Mammary epithelial cell (primary cell): ENCODE measurements at places on chromosomes 1 and 21. TPM values are rescaled to one million over a fixed set of nuclear protein-coding genes. Genes with fewer than 3 reads are reported as not detected.

The DNASE2B gene
- total RNA-seq, result not detected

The PFKL gene
- 98.4 and 142 TPM in 2 replicates for total RNA-seq

The TEDDM1 gene
- total RNA-seq, result not detected in 2 replicates

The ZNF593OS gene
- 0.50 TPM for total RNA-seq

The RPE65 gene
- total RNA-seq, result not detected in 2 replicates

The CD84 gene
- not detected for total RNA-seq

The GPR157 gene
- total RNA-seq, result 7.2 TPM

The HTR6 gene
- total RNA-seq, result not detected in 2 replicates

The PPM1J gene
- 6.2 TPM for total RNA-seq

The S100A13 gene
- 213 and 223 TPM in 2 replicates for total RNA-seq

The DNAH14 gene
- total RNA-seq, result 16.4 and 17.7 TPM in 2 replicates

The OR2T2 gene
- not detected for total RNA-seq

The C1orf94 gene
- not detected for total RNA-seq

The BCL2L15 gene
- not detected for total RNA-seq

The UMODL1 gene
- under 0.01 TPM for total RNA-seq

The ARTN gene
- 105 and 164 TPM in 2 replicates for total RNA-seq

The TACSTD2 gene
- 231 TPM for total RNA-seq

The TMOD4 gene
- not detected for total RNA-seq
